T1000 (cell line): ENCODE measurements at places on chromosomes 4 and X.

GRCh38 chrX:31658360-31658759, 586.5 kb upstream of the FTHL17 start:
- no peak for DNase-seq

GRCh38 chrX:65657659-65658058, 9.8 kb upstream of the MSN start:
- DNase-seq = no peak

DNA sequence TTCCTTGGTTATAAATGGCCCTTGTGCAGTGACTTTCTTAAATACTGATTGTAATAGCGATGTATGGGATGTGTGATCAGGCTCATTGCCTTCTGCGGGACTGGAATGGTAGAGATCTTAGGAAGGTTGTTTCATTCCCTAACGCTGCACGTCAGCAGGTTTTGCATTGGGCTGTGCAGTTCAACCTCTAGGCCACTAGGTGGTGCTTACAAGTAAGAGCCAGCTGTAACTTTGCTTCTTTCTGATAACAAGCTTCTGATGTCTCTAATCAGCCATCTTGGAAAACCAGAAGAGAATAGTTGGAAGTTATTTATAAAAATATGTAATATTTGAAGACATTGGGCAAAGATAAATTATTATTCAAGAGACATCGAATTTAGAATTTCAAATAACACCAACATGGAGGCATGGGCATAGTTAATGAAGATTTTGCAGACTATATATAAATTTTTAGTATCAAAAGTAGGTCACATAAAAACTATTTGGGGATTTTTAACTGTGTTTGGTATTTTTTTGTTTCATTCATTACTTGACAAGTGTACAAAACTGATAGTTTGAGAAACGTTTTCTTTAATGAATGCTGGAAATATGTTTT, 339.7 kb upstream of the PCDH7 start:
- DNase-seq = peak; percentile 54

DNA sequence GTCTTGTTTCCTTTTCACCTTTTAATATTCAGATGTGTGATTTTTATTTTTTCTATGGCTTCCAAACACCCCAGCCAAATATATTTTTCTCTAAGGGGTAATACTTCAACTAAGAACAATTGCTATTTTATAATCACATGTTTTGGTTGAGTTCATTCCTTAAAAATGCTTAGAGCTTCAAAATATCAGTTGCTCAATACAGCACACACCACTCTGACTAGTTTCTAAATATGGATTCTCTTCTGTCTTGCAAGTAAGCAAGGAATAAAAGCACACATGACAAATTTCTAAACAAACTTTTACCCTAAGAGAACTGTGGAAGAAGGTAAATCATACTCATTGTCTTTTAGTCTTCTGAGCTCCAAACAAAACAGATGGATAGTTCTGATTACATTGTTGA, 27.2 kb downstream of the ANTXR2 start:
- DNase-seq = no peak

DNA sequence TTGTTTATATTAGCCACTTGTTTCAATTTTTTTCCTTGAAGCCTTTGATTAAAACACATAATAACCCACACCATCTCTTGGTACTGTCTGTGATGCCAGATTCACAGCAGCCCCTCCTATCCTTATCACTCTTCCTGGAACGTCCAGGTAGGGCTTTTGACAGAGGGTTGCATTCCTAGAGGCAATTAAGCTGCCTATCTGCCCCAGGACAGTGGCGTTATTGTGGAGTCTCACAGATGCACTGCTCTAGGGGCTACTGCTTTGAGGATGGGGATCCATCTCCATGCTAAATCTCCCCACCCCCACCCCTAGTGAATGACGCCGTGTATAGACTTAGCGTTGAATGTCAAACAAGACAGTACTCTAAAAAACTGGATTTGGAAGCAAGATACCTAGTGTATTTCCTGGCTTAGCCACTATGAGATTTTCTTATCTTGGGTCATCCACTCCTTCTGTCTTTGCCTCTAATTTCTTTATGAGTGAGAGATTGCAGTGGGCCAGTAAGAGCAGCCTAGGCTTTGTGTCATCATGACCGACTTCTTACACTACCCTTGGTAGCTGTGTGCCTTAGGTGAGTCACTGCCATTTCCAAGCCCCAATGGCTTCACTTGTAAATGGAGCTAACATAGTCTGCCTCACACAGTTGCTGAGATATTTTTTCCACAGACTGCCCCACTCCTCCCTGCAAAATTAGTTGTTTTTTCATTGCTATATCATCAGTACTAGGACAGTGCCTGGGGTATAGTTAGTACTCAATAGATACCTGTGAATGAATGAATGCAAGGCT, 90.9 kb downstream of the EGF start:
- no peak for DNase-seq

DNA sequence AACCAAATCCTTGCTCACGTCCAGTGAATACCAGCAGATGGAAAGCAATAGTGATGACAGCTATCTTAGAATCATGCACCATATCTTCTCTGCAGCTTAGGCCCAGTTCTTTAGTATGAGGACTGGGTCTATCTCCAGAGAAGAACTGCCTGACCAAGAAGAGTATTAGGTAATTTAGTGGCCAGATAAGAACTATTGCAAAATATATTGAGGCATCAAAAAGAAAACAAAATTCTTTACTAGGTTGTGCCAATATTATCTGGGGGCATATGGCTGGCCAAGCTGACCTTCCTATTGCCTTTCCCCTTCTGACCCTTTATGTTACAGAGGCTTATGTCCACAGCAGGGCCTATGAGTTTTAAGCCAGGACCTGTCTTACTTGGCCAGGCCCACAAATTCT, 91.2 kb downstream of the RLIM start:
- DNase-seq = no peak

DNA sequence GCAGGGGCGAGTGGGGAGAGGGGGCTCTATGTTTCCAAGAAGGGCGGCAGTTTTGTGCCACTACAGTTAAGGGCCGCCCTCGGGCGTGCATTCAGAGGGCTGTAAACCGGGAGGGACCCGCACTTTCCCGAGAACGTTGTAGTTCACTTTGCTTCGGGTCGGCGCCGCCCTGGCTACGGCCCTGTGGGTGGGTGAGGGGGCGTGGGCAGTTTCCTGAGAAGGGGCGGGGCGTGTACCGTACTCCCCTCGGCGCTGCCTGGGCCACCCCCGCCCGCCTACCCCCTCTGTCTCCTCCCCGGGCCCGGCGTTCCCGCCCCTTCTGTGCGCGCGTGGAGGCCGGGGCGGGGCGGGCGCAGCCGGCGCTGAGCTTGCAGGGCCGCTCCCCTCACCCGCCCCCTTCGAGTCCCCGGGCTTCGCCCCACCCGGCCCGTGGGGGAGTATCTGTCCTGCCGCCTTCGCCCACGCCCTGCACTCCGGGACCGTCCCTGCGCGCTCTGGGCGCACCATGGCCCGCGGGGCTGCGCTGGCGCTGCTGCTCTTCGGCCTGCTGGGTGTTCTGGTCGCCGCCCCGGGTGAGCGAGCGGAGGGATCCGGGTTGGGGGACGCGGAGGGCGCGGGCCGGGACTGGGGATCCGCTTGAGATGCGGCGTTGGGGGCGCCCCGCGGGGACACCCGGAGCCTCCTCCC, at the start of gene CD99:
CD99 (plus strand) TSS at position 440 of the 687 bp plus-strand sequence; CDS start at position 506, 66 bp downstream.
- DNase-seq = no peak

- DNase-seq = no peak
These were observed 4.6 kb upstream of the PIN4 start for GRCh38 chrX:72176981-72177380.

DNA sequence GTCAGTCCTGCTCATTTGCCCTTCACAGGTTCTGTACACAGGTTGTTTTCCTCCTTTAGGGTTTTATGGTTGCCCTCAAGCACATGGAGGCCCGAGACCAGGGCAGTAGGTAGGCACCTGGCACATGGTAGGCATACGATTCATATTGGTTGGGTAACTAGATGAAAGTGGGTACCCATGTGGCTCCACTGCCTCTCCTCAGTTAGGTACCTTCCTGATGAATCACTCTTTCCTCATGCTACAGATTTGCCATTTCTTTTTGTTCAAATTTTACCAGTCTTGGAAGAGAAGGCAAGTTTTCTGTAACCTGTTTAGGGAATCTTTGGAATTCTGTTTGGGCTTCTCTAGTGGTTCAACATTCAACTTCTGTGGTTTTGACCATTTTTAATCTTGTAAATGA, 121.3 kb downstream of the FHIP1A start:
- no peak for DNase-seq

- DNase-seq = no peak
These were observed 202.0 kb downstream of the DHX15 start for GRCh38 chr4:24382381-24382780.

DNA sequence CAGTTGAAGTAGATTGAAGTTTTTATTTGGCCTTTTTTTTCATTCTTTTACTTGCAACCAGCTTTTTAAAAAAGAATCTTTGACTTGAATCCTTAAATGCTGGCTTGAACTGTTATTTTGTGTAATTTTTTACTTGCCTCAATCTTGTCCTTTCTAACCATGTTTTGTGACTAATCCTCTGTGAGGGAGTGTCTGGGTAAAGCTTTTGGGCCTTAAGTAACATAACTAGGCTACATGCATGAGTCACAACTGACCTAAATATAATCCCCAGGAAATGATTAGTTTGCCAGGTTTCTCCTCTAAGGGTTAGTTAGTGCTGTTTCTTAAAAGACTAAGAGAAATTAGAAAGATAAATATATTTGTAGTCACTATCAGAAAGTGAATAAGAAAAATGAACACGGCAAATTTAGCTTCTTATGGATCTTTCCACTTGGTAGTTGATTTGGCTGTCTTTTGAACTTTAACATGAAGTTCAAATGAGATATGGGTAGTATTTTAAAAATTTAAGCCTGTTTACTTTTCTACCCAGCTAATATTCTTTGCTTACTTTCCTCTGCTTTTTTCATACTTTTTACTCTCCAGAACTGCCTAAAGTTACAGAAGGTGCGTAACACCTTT, 13.0 kb downstream of the EXOC1 start:
- no peak for DNase-seq

DNA sequence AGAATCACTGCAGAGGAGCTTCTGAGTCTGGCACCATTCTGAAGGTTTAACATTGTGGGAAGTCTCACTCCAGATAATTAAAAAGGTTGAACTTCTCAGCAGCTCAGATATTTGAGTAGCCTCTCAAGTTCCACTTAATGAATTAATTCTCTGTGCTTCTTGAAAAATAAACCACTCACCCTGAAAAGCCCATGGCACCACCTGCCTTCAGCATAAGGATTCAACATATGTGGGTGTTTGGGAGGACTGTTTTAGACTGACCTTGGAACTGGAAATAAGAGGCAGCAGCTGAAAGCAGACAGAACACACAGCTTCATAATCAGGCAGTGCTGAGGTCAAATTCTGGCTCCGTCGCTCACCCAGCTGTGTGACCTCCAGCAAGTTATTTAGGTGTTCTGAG, 100.6 kb downstream of the KCNIP4 start:
- no peak for DNase-seq

DNA sequence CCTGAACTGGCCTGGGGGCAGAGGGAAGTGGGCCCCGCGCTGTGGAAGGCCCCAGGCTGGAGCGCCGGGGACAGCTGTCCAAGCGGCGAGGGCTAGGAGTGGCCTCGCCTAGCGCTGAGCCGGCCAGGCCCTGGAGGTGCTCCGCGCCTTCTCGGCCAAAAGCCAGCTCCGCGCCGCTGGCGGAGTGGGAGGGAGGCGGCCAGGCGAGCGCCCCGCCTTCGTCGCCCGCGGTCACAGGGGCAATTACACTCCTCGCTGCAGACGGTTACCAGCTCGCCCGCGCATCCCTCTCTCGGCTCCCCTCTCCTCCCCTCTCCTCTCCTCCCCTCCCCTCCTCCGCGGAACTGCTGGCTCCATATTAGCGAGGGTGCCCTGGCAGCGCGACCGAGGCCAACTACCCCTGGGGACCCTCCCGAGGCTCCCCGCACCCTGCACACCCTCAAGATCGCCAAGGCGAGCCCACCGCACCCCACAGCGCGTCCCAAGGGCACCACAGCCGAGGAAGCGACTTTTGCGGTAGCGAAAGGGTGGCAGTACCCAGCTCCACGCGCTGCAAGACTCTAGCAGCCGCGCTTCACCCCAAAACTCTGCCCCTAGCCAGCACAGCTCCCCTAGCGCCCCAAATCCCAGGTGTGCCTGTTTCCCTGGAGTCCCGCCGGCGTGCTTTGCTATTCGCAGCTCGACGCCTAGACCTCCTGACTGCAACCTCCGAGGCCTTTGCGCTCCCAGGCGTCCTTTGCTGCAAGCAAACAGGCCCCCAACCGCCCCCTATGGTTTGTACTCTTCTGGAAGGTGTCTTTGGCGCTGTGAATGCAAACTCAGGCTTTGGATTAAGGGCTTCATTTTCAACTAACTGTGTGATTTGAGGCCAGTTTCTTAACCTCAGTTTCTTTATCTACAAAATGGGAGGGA, 91.4 kb downstream of the BCOR start:
- DNase-seq = no peak

GRCh38 chr4:119000400-119000799, 111.7 kb downstream of the SYNPO2 start:
- DNase-seq = no peak

DNA sequence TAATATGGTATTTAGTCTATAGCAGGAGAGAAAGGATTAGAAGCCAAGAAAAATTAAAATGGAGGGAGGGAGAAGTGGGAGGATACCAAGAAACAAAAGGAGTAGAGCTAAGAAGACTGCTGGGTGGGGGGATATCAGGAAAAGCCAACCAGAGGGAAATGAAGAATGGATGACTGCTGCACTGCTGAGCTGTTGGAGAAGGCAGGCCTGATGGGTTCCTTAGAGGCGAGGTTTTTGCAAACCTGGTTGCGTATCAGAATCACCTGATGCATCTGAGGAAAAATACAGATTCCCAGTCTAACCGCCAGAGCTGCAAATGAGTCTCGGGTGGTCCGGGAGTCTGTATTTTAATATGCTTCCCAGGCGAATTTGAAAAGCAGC, 1.5 kb downstream of the PGRMC1 start:
- DNase-seq = no peak

DNA sequence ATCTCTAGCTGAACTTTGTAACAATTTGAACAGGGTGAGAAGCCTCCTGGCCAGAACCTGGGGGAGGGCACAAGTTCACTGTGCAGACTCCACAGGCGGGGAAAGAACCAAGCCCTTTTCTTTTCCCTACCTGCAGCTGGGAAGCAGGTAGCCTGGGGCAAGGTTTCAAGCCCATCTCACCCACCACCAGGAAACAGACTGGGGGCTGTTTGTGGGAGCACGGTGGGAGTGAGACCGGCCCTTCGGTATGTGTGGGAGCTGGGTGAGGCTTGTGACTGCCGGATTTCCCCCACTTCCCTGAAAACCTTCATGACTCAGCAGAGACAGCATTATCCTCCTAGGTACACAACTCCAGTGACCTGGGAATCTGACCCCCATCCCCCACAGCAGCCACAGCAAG, 211.7 kb downstream of the ZNF674 start:
- DNase-seq = no peak

GRCh38 chrX:112819008-112819640, 21.5 kb downstream of the AMOT start:
- no peak for DNase-seq

DNA sequence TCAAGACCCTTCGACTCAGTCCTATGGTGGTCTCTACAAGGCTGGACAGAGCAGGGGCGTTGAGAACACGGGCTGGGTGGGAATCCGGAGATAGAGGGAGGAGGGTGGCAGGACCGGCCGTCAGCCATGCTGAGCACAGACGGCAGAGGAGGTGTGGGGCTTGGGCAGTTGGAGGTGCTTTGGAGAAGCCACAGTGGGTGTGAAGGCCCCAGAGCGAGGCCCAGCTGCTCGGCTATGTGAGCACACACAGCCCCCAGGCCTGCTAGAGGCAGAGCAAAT, 4.2 kb downstream of the PDE6B start:
- DNase-seq = no peak
